Transverse colon (tissue), 4 donors: ENCODE measurements at places on chromosomes 3 and 15. TPM values are rescaled to one million over a fixed set of nuclear protein-coding genes. Genes with fewer than 3 reads are reported as not detected.
A peak's percentile ranks its signal among the peaks of the same experiment; 100 is the strongest.

BFSP2 gene
- not detected for total RNA-seq

ROPN1 gene
- 3.0 TPM for total RNA-seq

NEK4 gene
- 18.0 TPM for total RNA-seq

BOC gene
- 22.5 TPM for total RNA-seq

- DNase-seq, result no peak
Observed at GRCh38 chr15:28006116-28006905, 92.8 kb downstream of the OCA2 start.

DNA sequence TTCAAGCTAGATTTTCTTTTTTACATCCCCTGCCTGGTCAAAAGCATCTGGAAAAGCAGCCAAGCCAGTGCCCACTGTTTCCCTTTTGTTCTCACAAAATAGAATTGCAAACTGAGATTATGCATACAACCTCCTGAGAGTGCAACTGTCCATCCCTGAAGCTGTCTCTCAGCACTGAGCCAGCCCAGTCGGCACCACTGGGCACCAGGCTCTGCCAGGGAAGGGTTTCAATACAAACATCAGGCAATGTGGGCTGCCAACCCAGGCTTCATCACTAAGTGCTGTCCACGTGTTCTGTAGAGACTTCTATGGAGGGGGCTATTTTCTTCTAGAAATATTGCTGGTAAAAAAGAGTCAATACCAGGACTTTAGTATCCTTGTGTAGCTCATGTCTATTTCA lies 356.3 kb upstream of the TBL1XR1 start:
- no peak for DNase-seq

GRCh38 chr15:76994971-76995945 lies at the start of gene PSTPIP1:
PSTPIP1 (plus strand) TSS chr15:76995126; CDS start chr15:76995574, 448 bp downstream.
- DNase-seq, result peak; percentile 51

GRCh38 chr3:149977386-149977785 lies 6.7 kb upstream of the PFN2 start:
- DNase-seq, result no peak
